ENCODE measurements at places on chromosomes 13 and 19. TPM values are rescaled to one million over a fixed set of nuclear protein-coding genes. Genes with fewer than 3 reads are reported as not detected.

- DNase-seq, result no peak
Observed at GRCh38 chr13:97781891-97782305, 171.6 kb upstream of the IPO5 start.

- no peak for DNase-seq
Observed at GRCh38 chr13:46795321-46795720, 1.6 kb downstream of the ESD start.

DNA sequence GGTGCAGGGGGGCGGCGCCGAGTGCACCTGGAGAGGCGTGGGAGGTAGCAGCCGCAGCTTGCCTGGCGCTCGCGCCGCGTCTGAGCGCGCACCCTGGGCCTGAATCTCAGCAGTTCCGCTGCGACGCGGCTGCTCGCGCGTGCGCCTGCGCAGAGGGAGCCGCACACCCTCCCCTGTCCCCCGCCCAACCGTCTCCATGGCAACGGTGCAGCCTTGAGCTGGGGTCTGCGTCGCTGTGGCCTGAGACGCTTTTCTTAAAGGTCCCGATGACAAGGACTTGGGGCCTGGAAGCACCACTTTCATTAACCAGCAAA lies at the start of gene PNMA8B:
TSS of gene PNMA8B (minus strand) at position 82 of the 314 bp plus-strand sequence. CDS start 402 bp downstream, outside the sequence.
- peak; percentile 72 for DNase-seq

DNA sequence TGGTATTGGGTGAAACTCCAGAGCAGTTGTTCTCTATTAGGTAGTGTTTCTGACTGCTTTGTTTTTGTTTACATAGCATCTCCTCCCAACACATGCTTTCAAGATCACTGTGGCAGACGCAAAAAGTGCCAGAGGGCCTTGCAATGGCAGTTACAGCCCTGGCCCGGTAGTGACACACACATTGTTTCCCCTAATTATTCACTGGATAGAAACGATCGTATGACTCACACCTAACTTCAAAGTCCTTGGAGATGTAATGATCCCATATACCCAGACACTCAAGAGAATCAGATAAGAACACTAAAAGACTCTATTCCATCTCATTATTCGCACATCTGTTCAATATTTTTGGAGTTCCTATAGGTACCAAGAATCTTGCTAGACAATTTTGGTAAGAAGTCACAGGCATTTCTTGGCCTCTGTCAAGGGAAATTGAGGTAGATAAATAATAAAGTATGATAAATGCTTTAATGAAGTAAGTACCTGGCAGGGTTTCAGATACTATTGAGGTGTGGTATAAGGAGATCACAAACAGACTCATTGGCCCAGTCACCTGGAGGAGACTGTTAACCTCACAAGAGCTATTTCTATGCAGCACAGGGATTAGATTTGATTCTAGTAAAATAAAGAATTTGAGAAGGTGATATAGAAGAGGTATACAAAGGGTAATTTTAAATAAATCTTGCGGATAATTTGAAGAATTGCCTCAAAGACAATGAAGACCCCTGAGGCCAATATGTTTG lies 485.3 kb downstream of the SLITRK6 start:
- DNase-seq, result no peak

DNA sequence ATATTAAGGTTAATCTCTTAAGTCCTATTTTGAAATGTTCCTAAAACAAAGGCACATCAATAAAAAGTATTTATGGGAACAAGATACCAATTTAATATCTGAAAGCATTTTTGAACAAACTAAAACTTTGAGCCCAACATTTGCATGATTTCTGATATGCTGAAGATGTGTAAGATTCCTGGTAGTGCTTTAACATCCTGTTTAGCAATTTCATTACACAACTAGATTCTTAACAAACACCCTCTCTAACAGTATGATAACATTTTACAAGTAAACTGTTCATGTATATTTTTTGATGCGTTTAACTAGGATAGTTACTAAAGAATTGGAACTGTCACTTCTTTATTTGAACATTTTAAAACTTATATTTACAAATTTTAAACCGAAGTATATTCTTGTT lies 63.9 kb downstream of the DACH1 start:
- no peak for DNase-seq

Gene ZNF729
- not detected for total RNA-seq

Gene CBLC
- total RNA-seq, result not detected

DNA sequence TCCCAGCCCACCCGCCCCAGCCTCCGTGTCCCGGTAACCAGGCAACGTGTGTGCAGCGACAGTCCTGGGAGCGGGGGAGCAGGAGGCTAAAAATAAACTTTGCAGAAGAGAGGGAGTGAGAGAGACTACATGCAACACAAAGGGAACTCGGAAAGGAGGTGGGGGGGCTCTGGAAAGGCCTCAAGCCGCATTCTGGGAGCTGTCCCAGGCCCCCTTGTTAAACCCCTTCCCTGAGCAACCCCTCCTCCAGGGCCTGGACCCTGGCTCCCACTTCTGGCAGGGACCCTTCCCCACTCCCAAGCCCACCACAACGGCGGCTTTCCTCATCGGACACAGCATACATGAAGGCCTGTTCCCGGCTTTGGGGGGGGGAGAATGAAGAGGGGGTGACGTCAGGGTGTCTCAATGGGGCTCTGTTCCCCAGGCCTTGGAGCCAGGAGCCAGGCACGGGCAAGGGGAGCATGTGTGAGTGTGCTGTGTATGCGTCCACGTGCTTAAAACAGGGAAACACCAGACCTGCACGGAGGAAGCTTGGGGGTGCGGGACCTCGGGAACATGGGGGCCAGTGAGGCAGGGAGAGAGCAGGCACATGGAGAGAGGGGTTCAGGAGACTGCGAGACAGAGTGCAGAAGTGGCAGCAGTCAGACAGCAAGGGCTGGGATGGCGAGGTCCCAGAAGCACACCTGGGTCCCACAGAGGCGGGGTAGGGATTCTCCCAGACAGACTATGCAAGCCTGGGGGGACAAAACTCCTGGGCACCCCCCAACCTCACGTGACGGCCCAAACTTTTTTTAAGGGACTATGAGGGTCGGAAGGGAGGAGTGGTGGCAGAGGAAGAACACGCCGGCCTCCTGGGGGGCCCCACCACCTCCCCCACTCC lies 2.3 kb downstream of the ERF start:
- peak; percentile 42 for DNase-seq

DNA sequence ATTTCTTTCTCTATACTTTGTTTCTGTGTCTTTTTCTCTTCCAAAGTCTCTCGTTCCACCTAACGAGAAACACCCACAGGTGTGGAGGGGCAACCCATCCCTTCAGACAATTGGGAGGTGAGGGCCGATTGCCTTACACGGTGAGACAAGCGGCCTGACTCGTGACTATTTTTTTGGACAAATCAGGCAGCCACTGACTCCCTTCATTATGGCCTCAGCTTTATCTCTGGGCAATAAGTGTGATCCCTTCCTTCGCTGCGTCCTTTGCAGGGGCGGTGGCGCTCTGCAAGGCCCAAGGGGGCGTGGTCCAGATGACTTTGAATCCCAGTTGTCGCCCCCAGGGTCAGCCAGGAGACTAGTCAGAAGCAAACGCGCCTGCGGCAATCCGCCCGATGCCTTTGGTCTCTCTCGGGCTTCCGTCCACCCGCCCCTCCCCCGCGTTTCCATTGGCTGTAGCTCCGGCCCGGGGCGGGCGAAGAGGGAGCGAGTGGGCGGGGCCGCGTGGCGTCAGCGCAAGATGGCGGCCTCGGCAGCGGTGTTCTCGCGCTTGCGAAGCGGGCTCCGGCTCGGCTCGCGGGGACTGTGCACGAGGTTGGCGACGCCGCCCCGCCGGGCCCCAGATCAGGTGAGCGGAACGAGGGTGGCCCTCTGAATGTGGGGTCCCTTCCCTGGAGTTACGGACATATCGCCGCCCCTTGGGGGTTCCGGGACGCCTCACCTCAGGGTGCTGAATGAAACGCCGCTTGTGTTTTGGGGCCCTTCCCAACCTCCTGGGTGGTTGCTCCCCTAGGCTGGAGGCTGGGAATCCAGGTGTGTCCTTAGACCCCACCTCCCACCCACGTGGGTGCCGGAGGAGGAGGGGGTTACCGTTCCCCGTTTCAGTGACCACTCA lies at the start of gene TIMM50:
TSS of gene TIMM50 (plus strand) at position 502 of the 892 bp plus-strand sequence. CDS start at position 518, 16 bp downstream.
- peak; percentile 98 for DNase-seq

DNA sequence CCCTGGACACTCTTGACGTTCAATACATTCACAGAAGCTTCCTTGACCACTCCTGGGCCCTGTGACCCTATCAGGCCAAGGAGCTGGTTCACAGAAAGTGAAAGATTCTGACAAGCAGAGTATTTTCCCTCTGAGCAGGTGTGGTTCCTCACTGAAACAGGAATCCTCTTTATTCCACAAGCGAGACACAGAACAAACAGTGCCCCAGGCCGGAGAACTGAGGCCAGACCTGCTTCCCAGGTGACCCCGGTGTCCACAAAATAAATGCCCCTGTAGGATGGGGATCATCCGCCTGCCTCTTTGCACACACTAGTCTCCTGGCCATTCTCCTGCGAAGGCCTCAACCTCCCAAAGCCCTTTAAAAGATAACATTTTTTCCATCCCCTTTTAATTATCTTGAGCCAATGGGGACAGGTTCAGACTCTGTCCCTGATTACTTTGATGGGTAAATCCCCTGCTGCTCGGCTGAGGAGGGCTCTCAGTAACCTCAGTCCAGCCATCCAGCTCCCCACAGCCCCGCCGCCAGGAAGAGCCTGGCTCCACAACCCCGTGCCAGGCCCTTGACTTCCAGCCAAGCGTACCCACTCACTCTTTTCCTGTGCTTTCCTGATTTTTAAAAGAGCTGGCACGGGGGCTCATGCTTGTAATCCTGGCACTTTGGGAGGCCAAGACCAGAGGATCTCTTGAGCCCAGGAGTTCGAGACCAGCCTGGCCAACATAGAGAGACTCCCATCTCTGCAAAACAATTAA lies 129.1 kb downstream of the FOXO1 start:
- no peak for DNase-seq

- no peak for DNase-seq
Observed at GRCh38 chr13:35472323-35472881, 4.1 kb downstream of the MAB21L1 start.

- no peak for DNase-seq
Observed at GRCh38 chr19:50428772-50429463, 3.8 kb upstream of the MYBPC2 start.

GRCh38 chr13:44660050-44660449 lies 83.9 kb upstream of the TSC22D1 start:
- no peak for DNase-seq

Gene TMPRSS9
- not detected for total RNA-seq

Gene FAAP24
- total RNA-seq, result 0.67 TPM

- DNase-seq, result no peak
Observed at GRCh38 chr19:10102787-10103236, 334 bp upstream of the ANGPTL6 start.

Gene ZNF382
- total RNA-seq, result 16.0 TPM

Gene TEKTIP1
- 0.87 TPM for total RNA-seq

- no peak for DNase-seq
Observed at GRCh38 chr13:44393391-44393790, 19.8 kb downstream of the SERP2 start.

GRCh38 chr13:113015826-113016525 lies 47.0 kb downstream of the MCF2L start:
- DNase-seq, result no peak

GRCh38 chr19:41863209-41863931 lies 3.3 kb downstream of the RPS19 start:
- DNase-seq, result no peak

DNA sequence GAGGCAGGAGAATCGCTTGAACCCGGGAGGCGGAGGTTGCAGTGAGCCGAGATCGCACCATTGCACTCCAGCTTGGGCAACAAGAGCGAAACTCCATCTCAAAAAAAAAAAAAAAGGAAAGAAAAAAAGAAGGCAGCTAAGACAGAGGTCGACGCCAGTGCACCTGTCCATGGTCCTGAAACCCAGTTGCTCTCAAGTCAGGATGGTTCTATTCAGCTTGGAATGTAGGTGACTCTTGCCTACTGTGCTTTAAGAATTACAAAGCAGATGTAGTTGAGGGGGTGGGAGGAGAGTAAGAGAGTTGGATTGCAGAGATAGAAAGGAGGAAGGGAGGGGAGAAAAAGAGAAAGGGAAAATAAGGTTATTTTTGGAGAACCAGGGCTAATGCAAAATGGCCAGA lies 18.7 kb downstream of the CACNG7 start:
- DNase-seq, result peak; percentile 48

DNA sequence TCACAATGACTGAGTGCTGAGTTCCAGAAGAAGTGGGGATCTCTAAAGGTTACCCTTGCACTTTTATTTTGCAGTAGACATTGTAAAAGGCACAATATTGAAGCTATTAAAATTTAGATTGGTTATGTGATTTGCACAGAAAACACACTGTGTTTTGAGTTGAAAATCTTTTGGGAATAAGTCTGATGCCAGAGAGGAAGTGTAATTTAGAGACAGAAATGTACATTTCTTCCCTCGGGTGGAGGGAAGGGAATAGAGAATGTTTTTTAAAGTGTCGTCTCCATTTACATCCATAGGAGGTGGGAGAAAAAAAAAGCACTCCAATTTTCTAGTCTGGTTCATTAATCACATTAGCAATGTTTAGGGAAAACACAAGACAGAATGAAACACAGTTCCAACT lies 465.8 kb downstream of the OLFM4 start:
- no peak for DNase-seq

GRCh38 chr19:55441692-55442321 lies 1.3 kb downstream of the SHISA7 start:
- DNase-seq, result no peak

DNA sequence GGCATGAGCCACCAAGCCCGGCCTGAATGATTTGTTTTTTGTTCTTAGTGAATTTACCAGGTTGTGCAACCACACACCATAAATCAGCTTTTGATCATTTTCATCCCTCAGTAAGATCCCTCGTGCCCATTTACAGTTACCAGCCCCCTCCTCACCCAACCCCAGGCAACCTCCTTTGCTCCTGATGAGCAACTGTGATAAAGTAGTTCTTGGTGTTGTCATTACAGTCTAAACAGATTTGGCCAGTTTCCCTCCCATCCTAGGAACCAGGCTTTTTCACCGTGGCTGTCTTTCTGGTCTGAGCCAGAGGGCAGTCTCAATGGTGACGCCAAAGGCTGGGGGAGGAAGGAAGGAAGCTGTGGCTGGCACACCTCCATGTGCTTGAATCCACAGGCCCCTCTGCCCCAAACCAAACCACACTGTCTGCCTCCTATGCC lies 61.2 kb upstream of the WDFY2 start:
- DNase-seq, result no peak

GRCh38 chr13:60696602-60697001 lies 299.6 kb downstream of the TDRD3 start:
- DNase-seq, result no peak

Gene SPRYD7
- total RNA-seq, result 10.6 TPM

GRCh38 chr19:3479834-3480215 lies 500 bp downstream of the SMIM24 start:
- DNase-seq, result no peak

DNA sequence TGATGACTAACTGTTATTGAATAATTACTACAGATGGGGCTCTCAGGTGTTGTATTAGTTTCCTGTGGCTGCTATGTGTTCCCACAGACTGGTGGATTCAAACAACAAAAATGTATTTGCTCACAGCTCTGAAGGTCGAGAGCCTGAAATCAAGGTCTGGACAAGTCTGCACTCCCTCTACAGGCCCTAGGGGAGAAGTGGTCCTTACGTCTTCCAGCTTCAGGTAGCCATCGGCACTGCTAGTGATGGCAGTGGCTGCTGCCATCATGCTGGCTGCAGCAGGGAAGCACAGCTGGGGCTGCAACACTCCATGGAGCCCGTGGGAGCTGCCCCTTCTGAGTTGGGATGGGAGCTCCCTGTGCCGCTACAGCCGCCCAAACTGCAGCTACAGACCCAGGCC lies 1.9 kb downstream of the TEX26 start:
- no peak for DNase-seq

Gene ACP7
- total RNA-seq, result not detected

Gene PPP1R12C
- 206 TPM for total RNA-seq

All from heart right ventricle (tissue), 16 donors.